Liver (tissue), 10 donors: ENCODE measurements at places on chromosomes 2 and 18.

DNA sequence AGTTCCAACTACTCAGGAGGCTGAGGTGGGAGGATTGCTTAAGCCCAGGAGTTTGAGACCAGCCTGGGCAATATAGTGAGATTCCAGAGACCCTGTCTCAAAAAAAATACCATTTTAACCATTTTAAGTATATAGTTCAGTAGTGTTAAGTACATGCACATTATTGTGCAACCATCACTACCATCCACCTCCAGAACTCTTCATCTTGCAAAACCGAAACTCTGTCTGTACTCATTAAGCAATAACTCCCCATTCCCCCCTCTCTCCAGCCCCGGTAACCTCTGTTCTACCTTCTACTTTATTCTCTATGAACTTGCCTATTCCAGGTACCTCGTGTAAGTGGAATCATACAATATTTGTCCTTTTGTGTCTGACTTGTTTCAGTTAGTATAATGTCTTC, 86.4 kb downstream of the GFPT1 start:
- DNase-seq = no peak

DNA sequence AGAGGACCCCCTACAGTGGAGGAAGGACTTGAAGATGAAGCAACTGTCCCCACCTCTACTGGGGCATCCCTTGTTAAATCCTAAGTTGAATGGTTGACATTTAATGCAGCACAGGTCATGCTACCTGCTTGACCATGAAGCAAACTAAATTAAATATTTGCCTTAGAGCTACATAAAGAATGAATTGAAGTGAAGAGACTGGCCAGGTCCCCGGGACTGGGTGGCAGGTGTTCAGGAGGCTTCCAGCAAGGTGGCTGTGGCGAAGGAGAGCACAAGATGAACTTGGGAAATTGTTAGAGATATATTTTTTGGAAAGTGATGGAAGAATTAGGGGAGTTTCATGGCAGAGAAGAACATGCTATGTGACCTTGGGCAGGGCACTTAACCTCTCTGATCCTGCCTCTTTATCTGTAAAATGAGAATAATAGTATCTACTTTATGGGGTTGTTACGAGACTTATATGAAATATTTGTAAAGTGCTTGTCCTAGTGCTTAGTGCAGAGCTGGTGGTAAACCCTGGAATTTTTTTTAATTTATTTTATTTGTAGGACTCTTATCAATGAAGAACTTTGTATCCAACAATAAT, 37.3 kb downstream of the EFR3B start:
- DNase-seq = no peak

DNA sequence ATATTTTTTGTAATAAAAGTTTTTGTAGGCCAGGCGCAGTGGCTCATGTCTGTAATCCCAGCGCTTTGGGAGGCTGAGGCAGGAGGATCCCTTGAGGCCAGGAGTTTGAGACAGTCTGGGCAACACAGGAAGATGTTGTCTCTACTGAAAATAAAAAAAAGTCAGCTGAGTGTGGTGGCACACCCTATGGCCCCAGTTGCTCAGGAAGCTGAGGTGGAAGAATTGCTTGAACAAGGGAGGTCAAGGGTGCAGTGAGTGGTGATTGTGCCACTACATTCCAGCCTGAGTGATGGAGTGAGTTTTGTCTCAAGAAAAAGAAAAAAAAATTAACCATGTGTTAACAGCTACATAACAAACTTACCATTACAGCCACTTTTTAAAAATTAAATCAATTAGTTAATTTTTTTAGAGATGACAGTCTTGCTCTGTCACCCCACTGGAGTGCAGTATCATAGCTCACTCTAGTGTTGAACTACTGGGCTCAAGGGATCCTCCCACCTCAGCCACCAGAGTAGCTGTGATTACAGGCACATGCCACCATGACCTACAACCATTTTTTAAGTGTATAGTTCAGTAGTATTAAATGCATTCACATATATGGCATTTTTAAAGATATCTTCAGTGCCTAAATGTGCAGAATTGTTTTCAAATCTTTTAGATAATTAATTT, 67.2 kb upstream of the ACYP2 start:
- no peak for DNase-seq

DNA sequence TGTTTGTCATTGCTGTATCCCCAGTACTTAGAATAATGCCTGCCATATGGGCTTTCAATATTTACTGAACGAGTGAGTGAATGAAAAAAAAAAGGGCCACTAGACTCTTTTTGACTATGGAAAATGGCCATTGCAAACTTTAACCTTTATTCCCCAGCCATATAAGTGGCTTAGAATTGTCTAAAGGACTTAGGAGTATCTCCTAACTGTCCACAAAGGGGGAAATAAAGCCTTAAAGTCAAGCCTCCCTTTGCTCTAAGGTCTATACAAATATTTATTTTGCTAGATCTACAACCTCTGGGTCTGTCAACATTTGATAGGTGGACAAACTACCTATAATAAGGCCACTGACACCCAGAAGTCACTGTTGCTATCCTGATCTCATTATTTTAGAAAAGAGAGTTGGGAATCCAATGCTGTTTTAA, 25.7 kb downstream of the UPP2 start:
- no peak for DNase-seq

- no peak for DNase-seq
These were observed 8.6 kb downstream of the INPP1 start for GRCh38 chr2:190351955-190352354.
